ENCODE measurements at places on chromosomes 11 and 22. TPM values are rescaled to one million over a fixed set of nuclear protein-coding genes. Genes with fewer than 3 reads are reported as not detected.
A peak's percentile ranks its signal among the peaks of the same experiment; 100 is the strongest.

GRCh38 chr11:17605651-17606122 is 58.6 kb downstream of the OTOG start:
- peaks cover 7% of the 10 kb centered on the region for H3K4me1 ChIP-seq
- DNase-seq, result no peak
- no peak overlapping the region for H3K4me3 ChIP-seq
- no peak overlapping the region for H3K27ac ChIP-seq

- no peaks in the 10 kb centered on the region for H3K36me3 ChIP-seq
- H3K27me3 ChIP-seq, result no peaks in the 10 kb centered on the region
- no peak for DNase-seq
- no peak overlapping the region for H3K27ac ChIP-seq
These were observed 724.5 kb upstream of the CNTN5 start for GRCh38 chr11:98296091-98296880.

DNA sequence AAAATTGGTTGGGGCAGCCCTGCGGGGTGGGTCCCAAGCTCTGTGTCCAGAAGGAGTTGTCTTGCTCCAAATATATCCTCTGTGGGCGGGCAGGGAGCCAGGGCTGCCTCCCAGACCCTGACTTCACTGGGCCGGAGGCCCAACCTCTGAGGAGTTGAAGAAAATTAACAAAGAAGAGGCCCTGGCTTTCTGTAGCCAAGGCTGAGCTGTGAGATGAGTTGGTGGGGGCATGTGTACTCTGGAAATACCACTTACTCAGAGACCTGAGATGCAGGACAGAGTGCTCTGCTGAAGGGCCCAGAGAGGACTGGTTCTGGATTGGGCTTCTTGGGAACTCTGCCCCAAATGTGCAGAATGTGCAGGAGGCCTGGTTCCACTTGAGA is 96.3 kb downstream of the SWAP70 start:
- peaks cover 37% of the 10 kb centered on the region for H3K4me1 ChIP-seq
- no peak overlapping the region for H3K4me3 ChIP-seq
- peak overlapping the region; percentile 94 for H3K27ac ChIP-seq

Gene WNT11
- total RNA-seq, result 0.91 TPM

DNA sequence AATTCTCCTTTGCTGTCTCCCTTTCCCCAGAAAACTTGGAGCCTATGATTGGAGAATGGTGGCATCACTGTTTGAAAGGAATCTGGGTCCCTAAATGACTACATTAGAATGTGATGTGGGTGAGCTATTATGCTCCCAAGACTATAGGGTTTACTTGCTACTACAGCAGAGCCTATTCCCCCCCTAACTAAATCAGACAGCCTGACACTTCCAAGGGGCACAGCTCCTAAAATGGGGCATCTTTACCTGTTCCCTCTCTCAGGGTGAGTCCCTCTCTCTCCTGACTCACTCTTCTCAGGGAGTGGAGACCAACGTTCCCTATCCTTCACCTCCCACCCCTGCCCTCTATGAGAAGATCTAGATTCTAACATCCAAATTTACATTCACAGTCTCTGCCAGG is 775 bp upstream of the ISX start:
- no peak overlapping the region for H3K27ac ChIP-seq
- DNase-seq, result no peak
- H3K4me1 ChIP-seq, result peaks cover 6% of the 10 kb centered on the region
- no peaks in the 10 kb centered on the region for H3K36me3 ChIP-seq

DNA sequence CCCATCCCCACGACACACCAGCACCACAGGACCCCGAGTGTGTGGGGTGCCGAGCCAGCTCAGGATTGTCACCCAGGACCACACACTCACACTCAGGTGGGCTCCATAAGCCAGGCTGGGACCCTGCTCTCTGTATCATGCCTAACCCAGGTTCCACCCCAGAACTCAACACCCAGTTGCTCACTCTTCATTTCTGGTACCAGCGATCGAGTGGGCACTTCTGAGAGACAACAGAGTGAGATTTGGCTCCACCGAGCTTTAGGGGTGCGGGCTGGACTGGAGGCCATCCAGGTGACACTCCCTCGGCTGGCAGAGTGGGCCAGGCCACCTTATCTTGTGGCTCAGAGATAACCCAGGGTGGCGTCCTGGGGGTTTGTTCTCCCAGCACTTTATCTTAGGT is 1323.8 kb downstream of the BRD1 start:
- no peaks in the 10 kb centered on the region for H3K36me3 ChIP-seq
- H3K4me1 ChIP-seq, result no peaks in the 10 kb centered on the region
- no peak overlapping the region for H3K4me3 ChIP-seq
- no peak for DNase-seq
- H3K27ac ChIP-seq, result no peak overlapping the region
